ENCODE measurements at places on chromosomes 7 and 10.
A peak's percentile ranks its signal among the peaks of the same experiment; 100 is the strongest.

DNA sequence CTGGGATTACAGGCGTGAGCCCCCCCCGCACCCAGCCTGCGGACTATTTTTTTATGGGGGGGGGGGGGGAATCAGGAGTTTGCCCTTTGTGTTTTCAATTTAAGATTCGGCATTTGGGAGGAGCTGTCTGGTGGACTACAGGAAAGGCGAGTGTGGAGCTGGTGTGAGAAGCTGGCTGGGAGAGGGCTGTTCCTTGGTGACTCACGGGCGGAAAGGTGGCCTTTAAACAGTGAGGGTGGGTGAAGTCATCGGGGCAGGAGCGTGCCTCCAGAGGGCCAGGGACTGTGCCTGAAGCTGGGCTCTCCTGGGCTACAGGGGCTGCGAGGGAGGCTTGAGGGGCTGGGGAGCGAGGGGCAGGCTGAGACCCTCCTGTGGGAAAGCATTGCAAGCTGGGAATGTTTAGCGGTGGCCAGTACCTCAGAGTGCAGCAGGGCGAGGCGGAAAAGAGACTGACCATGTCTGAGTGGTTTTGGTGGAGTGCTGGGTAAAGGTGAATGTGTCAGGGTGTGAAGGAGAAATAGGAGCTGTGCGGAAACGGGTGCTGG, 39.7 kb upstream of the ZNF32 start:
- DNase-seq, result no peak

DNA sequence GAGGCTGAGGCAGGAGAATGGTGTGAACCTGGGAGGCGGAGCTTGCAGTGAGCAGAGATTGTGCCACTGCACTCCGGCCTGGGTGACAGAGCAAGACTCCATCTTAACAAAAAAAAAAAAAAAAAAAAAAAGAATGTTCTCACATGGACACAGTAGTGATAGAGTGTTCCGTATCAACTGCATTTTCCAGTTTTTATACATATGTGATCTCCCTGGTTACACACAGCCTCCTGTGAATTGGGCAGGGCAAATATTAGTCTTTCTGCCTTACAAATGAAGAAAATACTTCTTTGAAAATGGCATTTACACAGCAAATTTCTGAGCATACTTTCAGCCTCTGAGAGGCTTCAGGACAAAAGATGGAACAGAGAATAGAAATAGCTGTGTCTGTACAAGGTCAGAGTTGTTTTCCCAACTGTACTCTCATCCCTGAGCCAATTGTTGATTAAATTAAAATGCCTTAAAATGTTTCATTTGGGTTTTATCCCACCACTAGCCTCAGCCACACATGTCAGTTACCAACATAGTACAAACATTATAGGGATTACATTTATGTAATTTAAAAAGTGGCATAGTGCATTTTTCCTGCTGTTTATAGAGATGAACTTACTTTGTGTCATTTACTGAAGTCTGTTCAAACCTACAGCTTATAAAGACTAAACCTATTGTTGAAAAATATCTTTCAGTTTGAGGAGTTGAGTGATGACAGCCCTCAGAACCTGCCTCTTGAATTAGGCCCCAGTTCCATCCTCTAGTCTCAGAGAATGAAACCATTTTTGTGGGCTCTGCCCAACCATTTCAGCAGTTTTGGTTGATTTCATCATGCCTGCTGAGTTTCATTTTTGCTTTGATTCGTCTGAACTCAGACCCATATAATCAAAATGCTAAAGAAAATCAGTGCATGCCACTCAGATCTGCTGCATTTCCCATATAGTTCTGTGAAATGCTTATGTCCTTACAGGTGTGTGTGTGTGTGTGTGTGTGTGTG, 609.4 kb upstream of the C7orf33 start:
- DNase-seq, result no peak

DNA sequence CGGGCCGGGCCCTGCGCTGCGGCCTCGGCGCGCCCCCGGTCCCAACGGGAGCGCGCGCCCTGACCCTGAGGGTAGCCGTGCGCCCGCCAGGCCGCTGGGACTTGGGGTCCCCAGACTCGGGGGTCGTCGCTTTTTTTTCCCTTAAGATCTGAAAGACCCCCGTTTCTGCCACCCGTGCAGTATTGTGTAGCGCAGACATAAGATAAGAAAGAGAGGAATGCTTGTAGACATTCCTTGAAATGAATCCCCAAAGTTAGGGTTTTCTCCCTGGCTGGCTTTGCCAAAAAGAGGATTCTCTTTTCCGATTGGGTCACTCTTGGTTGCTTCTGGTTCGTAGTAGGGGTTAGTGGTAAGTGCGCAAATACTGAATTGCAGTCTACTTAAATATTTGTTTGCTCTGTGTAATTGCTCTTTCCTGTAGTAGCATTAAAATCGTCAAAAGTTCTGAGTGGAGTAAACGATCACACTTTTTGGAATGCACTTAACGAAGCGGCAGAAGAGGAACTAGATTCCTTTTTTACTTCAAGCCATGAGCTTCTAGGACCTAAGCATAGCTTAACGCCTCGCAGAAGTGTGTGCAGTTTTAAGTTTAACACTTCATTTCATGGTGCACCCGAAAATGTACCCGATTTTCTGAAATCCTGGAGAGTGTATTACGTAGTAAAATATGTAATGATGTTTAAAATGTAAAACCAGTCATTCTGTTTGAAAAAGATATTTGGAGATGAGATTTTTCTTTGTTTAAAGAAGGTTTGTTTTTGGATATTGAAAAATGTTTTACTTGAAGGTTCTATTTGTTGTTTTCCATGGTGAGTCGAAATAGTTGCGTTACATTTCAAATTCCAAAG, 1.3 kb downstream of the CUL1 start:
- DNase-seq, result peak; percentile 39

GRCh38 chr7:44182827-44183226, 6.4 kb downstream of the GCK start:
- DNase-seq, result no peak

DNA sequence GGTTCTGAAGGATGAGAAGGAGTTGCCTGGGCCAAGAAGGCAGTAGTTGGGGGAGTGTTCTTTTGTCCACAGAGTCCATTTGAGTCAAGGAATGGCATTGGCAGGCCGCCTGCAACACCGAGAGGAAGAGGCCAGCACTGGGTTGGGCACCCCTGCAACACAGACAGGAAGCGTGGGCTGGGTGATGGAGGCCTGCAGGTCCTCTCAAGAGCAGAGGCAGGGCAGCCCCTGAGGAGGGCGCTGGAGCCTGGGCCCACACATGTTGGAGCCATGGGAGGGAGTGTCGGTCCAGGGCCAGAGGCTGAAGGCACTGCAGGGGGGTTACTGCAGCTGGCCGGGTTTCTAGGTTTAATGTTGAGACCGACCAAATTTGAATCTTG, 137.3 kb downstream of the PTPN20 start:
- DNase-seq, result peak; percentile 40

DNA sequence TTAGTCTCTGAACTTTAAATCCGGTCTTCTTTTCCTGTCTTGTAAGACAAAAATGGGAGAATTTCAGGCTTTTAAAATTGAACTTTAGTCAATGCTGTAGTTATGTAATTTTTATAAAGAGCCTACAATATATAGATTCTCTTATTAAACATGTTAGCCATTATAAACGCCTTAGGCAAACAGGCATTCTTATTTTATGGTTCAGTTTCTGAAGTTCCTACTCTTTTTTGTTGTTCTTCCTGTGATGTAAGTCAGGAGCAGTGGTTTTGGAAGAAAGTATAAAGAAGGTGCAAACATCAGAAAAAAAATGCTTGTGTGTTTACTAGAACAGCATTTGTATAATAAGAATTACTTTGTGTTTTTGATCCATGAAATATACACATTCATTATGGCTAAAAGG, 41.6 kb downstream of the BICC1 start:
- DNase-seq, result no peak

- DNase-seq, result peak; percentile 73
These were observed 20.6 kb upstream of the RHOBTB1 start for GRCh38 chr10:60964257-60965235.

DNA sequence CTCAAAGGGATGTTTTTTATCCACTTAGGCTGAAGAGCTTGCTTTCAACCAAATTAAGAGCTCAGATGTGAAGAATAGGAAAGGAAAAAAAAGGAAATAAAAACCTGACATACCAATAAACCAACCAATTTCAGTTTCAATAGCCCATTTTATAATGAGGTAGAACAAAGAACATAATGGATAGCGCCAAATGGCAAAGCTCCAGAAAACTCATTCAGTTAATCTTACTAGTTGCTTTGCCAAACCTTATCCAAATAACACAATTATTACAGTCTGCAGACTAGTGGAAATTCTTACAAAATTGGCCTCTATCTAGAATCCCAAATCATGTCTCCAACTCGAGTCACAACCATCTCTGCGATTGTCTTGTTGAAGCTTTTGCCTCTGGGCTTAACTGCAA, 337.0 kb downstream of the CRPPA start:
- no peak for DNase-seq

DNA sequence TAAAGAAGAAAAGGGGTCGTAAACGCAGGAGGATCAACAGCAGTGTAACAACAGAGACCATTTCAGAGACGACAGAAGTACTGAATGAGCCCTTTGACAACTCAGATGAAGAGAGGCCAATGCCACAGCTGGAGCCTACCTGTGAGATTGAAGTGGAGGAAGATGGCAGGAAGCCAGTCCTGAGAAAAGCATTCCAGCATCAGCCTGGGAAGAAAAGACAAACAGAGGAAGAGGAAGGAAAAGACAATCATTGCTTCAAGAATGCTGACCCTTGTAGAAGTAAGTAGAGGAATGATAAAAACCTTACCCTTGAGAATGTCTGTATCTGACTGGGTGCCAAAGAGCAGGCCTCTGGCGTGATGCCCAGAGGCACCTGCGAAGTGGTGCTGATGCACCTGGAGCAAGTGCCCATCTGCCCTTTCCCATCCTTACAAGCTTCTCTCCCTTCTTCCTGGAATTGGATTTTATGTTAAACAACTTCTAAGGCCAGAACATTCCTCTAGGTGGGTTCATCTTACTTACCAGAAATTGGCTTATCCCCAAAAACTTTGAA, 86.4 kb upstream of the SAMD8 start:
- no peak for DNase-seq

DNA sequence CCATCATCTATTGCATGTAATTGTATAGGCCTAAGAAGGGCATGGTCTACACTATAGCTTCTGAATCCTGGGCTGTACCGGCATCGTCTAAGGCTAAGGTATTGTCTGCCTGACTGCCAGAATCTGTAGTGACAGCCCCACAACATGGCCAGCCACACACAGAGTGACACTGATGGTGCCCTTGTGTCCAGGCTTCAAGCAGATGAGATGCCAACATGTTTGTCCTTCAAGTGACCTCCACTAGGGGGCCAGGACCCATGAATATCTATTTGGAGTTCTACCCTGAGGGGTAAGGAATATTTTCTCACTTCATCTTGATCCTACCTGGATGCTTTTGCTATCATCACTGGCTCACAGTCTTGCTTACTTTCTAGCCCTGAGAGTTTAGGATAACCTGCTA, 1.5 kb downstream of the CYP3A7 start:
- no peak for DNase-seq
